ENCODE measurements at places on chromosomes 3 and 15.
A peak's percentile ranks its signal among the peaks of the same experiment; 100 is the strongest.

DNA sequence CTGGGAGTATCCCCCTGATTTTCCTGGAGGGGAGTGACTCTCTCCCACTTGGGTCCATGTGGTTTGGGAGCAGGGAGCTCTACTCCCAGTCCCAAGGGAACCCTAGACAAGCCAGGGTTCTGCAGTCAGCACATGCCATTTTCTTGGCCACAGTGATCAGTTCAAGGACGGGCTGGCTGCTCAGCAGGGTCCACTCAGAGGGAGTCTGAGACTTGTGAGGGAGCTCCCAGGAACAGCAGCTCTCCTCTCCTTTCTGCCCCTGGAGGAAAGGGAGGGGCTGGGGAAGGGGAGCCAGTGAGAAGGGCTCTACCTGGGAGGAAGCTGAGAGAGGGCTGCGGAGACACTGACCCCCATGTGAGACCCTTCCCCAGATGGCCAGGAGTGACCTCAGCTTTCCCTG is 29.1 kb upstream of the LMCD1 start:
- no peak for DNase-seq

DNA sequence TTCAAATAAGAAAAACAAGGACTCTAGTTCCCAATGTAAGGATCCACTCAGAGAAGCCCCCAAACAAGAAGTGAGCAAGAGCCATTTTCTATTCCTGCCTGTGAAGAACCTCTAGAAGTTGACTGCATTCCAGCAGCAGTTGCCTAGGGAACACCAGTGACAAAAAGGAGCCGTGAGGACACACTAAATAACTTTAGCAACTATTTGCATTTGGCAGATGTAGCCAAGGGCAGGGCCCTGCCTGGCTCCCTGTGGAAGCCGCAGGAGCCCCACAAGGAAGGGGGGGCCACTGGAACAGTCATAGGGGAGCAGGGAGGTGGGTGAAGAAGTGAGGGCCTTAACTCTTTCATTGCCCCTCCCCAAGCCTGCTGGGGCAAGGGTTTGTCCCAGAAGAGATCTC is 470.2 kb upstream of the PROK2 start:
- DNase-seq, result no peak

DNA sequence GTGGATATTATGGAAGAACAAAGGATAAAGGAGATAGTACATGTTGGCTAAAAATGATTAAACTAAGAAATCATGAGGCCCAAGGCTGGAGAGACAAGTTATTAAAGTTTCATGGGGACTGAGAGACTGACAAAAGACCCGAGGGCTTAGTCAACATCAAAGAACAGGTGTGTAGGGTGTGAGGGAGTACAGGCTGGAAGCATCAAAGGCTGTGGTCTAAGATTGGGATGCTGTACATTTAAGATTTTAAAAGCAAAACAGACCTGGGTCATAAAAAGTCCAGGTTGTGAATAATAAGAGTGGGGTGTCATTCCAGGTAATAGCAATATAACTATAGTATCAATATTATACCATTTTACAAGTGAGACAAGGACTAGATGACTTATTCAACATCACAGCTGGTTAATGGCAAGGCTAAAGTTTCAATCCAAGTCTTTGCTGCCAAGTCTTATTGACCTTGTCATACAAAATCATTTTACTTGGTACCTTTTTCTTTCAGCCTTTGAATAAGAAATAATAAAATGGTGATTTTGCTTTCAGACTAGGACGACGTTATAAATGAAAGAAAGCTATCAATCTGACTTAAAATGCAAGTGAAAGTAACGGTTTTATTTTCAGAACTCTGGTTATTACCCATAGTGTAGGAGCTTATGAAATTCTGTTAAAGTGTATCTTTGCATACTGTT is 211.6 kb downstream of the TNIK start:
- no peak for DNase-seq

DNA sequence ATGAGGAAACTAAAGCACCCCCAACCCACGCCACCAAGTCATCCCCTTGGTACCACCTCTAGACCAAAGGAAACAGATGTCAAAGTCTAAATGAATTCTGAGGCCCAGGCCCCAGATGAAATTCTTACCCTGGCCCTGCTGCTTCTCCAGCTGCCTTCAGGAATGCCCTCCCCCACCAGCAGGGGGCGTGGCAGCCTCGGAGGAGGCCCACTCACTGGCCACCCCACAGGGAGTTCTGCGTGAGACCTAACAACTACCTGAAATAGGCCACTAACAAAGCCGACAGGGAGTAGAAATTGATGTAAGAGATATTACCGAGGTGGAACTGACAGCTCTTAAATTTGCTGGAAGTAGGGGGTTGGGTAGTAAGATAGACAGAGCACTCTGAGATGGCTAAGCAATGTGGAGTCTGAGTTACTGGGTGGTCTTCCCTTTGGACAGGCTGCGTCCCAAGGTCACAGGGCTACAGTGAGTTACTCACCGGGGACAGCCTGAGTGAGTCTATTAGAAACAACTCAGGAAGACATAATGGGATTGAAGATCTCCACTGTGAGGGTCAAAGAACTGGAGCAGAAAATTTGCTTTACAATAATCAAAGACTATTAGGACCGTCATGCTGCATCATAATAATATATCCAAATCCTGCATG is 240.7 kb downstream of the SHOX2 start:
- peak; percentile 87 for DNase-seq

GRCh38 chr3:103873897-103874545 is 1439.2 kb downstream of the ZPLD1 start:
- DNase-seq, result no peak

GRCh38 chr3:56135941-56136340 is 332.3 kb downstream of the ERC2 start:
- no peak for DNase-seq

GRCh38 chr15:92809880-92810361 is 90.2 kb upstream of the CHD2 start:
- DNase-seq, result peak; percentile 34

- DNase-seq, result no peak
Measured at GRCh38 chr3:153028381-153028780, 133.6 kb upstream of the RAP2B start.

DNA sequence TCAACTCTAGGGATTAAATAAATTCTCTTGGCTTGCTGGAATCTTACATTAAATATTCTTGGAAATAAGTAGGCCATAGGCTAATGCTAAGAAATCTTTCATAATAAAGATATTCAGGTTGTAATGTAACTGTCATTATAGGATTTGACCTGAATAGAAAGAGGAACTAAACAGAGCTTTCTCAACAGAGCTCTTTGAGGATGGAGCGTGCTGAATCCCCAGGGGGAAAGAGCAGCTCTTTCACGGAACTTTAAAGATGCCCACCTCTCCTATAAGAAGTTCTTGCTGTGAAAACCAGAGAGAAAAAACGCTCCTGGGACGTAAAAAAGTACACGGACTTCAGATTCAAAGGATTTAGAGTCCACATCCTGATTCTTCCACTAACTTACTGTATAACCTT is 77.9 kb downstream of the NTRK3 start:
- DNase-seq, result no peak

GRCh38 chr15:60572541-60573421 is 93.8 kb upstream of the ICE2 start:
- DNase-seq, result no peak

DNA sequence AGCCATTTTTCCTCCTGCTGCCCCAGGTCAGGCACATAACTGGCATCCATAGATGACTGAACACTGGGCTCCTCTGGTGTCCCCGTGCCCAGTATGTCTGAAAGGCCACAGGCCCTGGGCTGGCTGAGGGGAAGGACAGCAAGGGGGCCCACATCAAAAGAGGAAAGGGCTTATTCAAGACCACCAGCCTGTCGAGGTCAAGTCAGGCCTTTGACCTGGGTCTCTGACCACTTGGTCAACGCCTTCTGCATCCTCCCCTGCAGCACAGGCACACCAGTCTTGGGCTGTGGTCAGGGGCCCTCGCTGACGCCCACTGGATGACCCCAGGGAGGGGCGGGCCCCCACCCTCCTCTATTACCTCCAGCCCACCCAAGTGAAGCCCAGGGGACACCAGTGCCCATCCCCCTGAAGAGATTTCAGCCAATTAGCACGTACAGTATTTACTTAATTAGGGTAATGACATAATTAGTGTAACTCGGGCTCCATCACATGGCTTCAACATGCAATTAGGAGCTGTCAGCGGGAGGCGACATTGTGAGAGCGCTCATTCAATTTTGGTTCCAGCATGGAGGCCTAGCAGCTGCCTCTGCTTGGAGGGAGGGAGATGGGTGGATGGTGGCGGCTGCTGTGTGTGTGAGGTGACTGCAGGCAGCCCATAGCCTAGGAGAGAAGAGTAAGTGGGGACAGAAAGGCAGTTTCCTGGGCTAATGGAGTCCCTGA is 13.5 kb upstream of the DNAH1 start:
- no peak for DNase-seq

GRCh38 chr15:71390096-71390495 is 274.8 kb downstream of the THSD4 start:
- no peak for DNase-seq
